ENCODE measurements at places on chromosomes 6 and 20.

DNA sequence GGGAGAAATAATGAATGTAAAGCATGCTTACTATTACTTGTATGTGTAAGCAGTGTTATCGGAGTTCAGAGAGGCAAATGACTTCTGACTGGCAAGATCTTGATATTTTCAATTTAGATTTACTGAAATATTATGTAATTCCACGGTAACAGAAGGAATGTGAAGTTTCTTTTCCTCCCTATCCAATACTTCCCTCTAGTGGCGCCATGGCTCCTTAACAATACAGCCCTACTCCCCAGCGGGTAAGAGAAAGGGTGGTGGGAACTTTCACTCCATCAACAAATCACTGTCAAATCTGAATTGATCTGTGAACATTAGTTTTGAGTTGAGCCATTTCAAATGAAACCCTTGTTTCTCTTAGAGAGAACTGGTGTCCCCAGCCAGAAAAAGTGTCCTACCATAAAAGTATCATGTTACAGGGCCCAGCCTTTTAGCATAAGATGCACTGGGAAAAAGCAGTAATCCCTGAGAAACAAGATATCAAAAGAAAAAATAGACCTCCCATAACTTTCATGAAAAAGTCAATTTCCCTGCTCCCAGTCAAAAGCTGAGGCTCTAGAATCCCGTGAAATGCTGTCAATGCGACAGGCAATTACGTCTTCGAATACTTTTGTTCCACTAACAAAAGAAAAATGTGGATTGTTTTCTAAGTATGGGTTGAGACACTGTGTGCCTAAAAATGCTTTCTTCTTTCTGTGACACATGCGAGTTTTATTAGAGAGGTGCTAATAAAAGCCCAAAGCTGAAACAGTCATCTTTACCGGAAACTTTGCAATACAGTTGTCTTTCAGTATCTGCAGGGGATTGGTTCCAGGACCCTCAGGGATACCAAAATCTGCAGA, 12.9 kb downstream of the COX7A2 start:
- DNase-seq, result no peak

GRCh38 chr6:40128127-40128526, 193.9 kb upstream of the MOCS1 start:
- DNase-seq, result no peak

- no peak for DNase-seq
Observed at GRCh38 chr6:81762132-81762531, 9.7 kb upstream of the TENT5A start.

GRCh38 chr6:1536526-1537429, 72.9 kb upstream of the FOXC1 start:
- no peak for DNase-seq

DNA sequence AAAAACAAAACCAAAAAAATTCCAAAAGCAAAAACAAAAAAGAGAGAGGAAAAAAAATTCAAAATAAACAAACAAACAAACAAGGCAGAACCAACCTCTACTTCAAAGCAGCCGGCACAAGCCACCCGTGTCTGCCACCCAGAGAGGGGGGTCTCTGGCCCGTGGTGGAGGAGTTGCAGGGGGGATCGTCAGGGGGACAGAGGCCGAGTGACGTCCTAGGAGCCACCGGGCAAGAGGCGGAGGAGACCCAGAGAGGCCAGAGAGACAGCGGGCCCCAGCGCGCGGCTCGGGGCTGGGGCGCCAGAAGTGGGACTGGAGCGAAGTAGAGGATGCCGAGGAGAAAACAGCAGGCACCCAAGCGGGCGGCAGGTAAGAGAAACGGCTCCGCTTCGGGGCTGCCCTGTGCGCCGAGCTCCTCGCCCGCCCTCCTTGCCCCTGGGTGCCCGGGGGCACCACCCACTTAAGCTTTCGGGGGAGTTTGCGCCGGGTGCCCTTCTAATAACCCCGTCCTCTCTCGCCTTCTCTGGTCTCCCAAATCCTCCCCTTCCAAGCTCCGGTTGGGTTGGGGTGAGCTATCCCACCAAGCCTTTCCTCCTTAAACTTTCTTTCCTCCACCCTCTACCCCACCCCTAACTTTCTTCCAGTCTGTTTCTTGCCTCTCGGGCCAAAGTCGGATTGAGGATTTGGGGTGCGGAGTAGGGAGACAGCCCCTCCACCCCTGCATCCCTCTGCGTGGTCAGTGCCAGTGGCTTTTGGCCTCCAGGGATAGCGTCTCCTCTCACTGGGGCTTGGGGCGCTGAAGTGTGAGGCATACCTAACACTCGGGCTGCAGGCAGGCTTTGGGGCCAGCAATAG, 1.0 kb downstream of the TSHZ2 start:
- DNase-seq, result no peak

DNA sequence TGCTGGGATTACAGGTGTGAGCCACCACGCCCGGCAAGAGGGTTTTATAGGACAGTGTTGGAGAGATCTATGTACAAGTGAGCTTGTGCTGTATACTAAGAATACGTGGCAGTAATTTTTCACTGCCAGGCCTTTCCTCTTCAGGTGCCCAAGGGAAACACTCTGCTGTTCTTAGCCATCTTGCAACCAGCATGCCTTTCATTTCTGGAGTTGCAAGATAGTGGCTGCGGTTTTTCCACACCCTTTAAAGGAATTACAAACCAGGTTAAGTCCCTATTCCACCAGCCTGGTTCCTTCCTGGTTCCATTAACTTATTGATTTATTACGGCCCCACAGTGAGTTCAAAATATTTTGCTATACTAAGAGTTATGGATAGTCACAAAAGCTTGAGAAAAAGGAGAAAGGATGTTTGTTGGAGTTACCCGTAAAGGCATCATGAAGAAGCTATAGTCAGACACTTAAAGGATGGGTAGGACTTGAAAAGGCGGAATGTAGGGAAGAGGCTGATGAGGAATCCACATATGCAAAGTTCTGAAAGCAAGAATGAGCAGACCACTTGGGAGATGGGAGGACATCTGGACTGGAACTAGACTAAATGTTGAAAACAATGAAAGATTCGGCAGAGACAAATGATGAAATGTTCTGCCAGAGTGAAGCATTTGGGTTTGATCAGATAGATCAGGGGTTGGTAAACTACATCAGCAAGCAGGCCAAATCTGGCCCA, 61.4 kb upstream of the ASIP start:
- DNase-seq, result no peak

- no peak for DNase-seq
Observed at GRCh38 chr6:43733471-43734293, 36.3 kb upstream of the VEGFA start.

GRCh38 chr6:45478240-45478639, 100.5 kb upstream of the SUPT3H start:
- no peak for DNase-seq

GRCh38 chr6:137724018-137724403, 143.0 kb upstream of the TNFAIP3 start:
- DNase-seq, result no peak

DNA sequence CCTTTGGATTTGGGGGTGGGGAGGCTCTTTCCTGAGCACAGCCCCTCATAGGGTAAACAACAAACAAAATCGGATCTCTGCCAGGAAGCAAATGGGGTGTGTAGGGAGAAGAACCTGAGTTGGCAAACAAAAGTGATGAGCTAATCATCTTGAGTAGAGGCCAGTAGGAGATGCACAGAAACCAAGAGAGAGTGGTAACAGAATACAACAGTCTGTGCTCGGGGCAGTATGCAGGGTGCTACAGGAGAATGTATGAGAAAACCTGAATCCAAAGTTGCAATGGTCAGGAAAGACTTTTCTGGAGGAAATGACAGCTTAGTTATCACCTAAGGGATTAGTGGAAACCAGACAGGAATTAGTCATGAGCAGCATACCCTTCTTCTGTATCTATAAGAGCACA, 177.8 kb downstream of the CDKAL1 start:
- DNase-seq, result no peak

Data from NCI-H1417 treated with DMSO at 0.1 percent for 48 hours (cell line).